ENCODE measurements at places on chromosomes 2 and 18.
A peak's percentile ranks its signal among the peaks of the same experiment; 100 is the strongest.

DNA sequence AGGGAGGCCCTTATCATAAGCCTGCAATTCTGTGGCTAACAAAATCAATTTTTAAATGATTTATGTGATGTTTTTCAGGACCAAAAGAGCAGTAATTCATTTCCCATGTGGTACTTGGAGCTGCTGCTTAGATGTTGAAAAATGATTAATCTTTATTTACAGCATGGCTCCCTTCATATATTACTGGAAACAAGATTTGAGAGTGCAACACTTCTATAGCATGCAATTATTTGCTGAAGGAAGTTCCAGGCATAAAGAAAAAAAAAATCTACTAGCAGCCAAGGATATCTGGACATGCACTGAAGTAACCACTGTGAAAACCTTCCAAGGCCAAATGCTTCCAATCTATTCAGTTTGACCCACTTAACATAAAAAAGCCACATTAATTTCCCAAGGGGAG lies 186.3 kb downstream of the SLC8A1 start:
- DNase-seq = no peak

DNA sequence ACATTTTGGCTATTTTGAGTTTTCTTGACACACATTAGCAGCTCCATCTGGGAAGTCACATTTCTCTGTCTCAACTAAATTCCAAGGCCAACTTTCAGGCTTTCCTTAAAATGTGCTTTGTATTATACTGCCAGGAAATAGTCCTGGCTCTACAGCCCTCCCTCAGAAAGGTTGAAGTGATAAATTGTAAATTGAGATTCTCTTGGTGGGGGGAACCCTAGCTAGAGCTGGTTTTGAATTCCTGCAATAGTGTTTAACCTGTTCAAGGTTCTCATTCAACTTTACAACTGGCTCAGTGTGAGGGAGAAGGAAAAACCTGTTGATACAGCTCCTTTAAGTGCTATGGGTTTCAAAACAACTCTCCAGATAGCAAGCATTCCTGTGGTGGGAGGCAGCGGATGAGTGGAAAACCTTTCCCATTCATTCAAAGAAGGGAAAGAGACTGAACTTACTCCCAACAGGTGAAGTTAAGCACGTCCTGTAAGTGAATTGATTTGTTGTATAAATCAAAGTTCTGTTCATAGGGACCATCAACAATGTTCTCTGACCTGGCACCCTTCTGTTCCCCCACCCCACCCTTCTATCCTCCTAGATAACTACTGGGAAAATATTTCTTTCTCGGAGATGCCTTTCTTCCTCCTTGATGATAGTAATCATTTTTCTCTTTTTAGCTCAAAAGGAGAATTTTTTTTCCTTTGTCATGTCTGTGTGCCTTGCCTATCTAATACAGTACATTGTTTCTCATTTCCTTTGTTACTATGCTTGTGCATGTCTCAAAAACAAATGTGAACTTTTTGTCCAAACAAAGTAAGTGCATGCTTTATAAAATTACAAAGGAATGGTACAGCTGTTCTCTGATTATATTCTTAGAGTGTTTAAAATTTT lies 44.2 kb upstream of the SLC39A10 start:
- DNase-seq = peak; percentile 41

- DNase-seq = no peak
Measured at GRCh38 chr2:235162082-235162836, 210.4 kb downstream of the SH3BP4 start.

DNA sequence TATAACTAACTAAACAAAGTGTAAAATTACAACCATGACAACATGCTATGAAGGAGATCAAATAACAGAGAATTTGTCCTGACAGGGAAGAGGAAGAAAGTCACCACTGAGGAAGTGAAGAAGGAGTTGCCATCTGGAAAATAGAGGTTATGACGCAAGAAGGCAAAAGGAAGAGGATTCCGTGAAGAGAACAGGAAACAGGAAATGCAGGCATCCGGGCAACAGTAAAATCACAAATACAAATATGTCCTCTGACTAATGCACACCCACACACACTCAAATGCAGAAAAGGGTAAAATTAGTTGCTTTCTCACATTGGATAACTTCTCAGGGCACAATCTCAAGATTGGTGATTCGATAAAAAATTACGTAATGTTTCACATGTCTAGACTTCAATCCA lies 278.4 kb downstream of the TMX3 start:
- DNase-seq = no peak

- no peak for DNase-seq
Measured at GRCh38 chr2:187055463-187055862, 206.5 kb upstream of the ZSWIM2 start.

Data from BJ (cell line).